ENCODE measurements at places on chromosomes 13 and 19.

DNA sequence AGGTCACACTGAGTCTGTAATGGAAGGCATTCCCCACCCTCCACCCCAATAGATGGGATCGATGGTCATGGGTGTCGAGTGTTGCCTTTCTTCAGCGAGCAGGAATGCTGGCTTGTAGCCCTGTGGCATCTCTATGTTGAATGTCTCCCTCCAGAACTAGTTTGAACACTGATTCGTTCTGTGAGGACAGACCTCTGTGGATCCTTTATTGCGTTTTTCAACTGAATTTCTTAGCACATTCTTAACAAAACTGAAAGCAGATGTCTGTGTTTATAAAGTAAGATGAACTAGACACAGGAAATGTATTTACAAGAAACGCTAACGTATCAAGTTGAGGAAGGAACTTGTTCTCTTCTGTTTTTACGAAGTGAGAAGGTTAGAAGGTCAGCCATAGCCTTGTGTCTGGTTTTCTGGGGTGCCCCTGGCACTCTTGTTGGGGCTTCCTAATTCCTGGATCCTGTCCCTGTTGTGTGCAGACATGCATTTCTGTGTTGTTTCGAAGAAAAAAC, 36.8 kb upstream of the TM9SF2 start:
- DNase-seq = no peak

DNA sequence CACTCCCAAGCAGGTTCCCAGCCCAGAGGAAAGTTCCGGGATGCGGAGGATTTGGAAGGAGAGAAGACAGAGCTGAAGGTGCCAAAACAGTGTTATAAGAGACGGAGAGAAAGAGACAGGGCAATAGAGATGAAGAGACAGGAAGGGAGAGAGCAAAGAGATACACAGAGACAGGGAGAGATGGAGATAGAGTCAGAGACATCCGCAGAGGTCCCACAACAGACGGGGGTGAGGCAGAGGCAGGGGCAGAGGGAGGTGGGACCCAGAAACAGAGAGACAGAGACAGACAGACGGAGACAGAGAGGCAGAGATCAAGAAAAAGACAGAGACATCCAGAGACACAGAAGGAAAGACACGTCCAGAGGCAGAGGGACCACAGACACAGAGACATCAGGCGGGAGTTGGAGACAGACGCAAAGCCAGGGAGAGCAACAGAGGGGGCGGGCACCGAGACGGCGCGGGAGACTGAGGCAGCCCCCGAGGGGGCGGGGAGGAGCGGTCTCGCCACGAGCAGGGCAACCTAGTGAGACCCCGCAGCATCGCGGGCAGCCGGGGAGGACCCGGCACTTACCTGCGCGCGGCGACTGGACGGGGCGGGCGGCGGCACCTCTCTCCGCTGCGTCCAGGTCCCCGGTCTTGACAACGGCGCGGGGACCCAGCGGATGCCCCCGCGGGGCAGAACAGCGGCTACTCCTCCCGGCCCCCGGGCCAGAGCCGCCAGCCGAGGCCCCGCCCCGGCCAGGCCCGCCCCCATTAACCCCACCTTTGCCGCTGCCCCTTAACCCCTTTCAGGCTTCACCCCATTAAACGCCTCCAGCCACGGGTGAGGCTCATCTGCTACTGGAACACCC, at the start of gene GPR4:
GPR4 (minus strand) TSS at position 689 of the 851 bp plus-strand sequence. CDS start 10,346 bp downstream, outside the sequence.
- no peak for DNase-seq

DNA sequence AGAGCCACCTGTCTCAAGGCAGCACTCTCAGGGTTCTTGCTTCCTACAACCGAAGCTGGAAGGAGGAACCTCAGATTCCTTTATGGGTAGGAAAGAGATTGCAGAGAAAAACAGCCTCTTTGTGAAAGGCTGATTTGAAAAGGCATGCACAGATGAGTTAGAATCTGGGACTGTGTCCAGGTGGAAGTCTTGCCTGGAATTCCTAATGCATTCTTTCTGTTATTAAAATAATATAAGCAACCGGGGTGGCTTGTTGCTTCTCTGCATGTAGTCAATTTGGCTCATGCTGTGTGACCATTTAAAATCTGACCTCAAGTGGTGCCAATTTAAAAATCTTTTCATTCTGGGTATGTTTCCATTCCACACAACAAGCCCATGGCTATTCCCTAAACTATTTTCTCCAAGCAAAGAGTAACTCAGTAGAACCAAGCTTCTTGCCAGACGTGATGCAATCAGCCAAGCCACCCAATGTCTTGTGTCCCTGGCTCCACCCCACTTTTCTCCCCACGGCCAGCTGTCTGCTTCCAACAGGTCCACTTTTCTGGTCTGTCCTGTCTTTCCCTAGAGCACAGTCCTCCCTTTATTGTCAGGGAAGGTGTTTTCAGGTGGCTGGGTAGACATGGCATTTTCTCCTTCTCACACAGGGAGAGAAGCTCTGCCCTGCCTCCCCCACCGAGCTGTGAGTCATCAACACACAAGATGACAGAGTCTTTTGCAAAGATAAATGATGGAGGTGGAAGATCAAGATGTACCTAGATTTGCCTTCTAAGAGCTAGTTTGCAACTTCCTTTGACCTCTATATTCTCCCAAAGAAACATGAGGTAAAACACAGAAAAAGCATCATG, 394.3 kb downstream of the FOXO1 start:
- DNase-seq = no peak

- no peak for DNase-seq
Observed at GRCh38 chr13:28552288-28552687, 57.4 kb upstream of the FLT1 start.

DNA sequence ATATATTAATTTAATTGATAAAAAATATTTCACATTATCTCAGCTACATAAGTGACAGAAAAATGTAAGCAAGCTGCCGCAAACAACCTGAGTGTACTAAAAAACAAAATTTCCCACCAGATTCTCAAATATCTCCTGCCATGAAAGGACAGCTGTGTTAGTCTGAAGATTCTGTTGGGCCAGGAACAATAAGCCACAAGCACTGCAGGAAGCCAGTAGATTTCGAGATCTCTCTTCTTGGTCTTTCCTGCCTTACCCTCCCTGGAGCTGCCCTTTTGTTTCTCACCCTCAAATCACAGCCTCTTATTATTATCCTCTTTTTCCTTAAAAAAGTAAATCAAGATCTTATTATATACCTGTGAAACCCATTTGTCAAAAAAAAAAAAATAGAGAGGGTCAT, 165.6 kb downstream of the EFNB2 start:
- DNase-seq = no peak

GRCh38 chr13:62014299-62014698, 598.6 kb upstream of the PCDH20 start:
- no peak for DNase-seq

- no peak for DNase-seq
Observed at GRCh38 chr19:57682226-57682766, 519 bp downstream of the ZNF551 start.

- no peak for DNase-seq
Observed at GRCh38 chr13:100962585-100962984, 288.0 kb upstream of the TMTC4 start.

GRCh38 chr19:35220315-35220921, 8.1 kb downstream of the FAM187B start:
- DNase-seq = no peak

DNA sequence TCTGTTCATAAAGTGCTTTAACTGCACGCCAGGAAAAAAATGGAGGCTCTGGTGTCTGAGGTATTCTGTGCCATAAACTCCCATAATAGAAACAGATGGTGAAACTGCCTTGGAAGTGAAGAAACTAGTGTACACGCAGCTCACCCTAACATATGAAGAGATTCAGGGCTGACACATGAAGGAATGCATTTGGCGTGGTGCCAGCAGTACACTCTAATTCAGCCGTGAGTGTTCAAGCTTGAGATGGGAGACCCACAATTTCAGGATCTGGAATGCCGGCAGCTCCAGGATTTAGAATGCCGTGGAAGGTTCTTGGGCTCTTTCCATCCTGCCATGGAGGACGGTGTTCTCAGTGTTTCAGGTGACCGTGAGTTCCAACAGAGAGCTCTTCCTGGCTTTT, 478.4 kb downstream of the TSHZ3 start:
- no peak for DNase-seq

DNA sequence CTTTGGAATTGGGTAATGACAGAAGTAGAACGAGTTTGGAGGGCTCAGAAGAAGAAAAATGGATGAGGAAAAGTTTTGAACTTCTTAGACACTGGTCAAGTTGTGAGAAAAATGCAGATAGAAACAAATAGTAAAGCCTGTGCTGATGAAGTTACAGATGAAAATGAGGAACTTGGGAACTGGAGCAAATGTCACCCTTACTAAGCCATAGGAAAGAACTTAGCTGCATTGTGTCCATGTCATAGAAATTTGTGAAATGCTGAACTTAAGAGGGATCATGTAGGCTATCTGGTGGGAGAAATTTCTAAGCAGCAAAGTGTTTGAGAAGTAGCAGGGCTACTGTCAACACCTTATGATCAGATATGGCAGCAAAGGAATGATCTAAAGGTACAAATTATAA, 289.2 kb upstream of the PCDH9 start:
- DNase-seq = no peak

- DNase-seq = no peak
Observed at GRCh38 chr13:94860981-94861407, 148.6 kb upstream of the SOX21 start.

DNA sequence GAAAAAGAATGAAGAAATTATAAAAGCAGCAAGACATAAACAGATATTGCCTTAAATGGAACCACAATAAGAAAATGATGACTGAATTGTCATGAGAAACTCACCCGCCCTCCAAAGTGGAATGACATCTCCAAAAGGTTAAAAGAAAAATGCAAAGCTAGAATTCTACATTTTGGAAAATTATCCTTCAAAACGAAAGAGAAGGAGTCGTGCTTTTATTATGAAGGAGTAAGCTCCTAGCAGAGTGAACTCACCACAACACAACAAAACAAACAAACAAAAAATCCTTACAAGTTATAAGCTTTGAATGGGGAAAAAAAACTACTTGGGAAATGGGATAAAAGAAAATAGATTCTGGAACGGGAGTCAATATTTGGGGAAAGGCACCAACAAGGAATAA, 6.7 kb downstream of the SIGLEC14 start:
- DNase-seq = no peak

DNA sequence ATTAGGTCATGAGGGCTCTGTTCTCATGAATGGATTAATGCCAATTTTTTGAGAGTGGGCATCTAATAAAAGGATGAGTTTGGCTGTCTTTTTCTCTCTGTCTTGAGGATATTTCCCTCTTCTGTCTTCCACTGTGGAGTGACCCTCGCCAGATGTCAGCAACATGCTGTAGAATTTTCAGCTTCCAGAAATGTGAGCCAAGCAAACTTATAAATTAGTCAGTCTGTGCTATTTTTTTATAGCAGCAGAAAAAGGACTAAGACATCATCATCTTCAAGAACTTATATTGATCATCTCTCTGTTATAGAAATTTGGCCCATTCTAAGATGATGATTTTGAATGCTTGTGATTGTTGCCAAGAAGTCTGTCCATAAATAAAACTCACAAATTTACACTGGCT, 431.4 kb downstream of the FGF9 start:
- no peak for DNase-seq

GRCh38 chr13:26787961-26788360, 27.4 kb upstream of the GPR12 start:
- DNase-seq = no peak

DNA sequence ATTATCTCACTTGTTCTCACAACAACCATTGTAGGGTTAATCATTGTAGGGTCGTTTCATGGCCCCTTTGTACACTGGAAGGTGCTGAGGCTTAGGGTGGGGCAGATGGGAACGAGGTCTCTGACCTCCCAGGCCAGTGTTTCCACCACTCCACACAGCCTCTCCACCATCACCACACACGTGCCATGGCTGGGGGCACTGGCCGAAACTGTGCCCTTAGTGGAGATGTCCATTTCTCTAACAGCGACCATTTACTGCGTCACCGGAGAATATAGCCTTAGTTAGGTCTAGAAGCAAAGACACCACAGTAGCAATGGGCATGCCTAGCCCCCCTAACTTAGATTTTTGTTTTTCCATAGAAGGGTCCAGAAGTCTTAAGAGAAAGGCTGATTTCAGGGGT, 36.5 kb downstream of the COL4A1 start:
- DNase-seq = no peak

DNA sequence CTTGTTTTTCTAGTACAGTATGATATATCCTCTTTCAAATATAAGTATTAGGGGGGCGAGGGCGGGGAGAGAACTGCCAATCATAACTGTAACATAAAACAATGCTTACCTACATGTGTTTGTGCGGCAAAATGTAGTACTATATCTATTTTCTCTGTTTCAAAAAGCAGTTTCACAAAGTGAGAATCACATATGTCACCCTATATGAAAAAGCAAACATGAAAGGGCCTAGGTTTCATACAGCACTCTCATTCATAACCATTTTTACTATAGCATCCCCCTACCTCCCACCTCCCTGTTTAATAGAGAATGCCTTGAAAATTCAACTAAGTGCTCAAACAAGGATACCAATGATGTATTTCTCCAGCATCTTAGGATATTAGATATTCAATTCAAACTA, 5.2 kb downstream of the TGDS start:
- no peak for DNase-seq

DNA sequence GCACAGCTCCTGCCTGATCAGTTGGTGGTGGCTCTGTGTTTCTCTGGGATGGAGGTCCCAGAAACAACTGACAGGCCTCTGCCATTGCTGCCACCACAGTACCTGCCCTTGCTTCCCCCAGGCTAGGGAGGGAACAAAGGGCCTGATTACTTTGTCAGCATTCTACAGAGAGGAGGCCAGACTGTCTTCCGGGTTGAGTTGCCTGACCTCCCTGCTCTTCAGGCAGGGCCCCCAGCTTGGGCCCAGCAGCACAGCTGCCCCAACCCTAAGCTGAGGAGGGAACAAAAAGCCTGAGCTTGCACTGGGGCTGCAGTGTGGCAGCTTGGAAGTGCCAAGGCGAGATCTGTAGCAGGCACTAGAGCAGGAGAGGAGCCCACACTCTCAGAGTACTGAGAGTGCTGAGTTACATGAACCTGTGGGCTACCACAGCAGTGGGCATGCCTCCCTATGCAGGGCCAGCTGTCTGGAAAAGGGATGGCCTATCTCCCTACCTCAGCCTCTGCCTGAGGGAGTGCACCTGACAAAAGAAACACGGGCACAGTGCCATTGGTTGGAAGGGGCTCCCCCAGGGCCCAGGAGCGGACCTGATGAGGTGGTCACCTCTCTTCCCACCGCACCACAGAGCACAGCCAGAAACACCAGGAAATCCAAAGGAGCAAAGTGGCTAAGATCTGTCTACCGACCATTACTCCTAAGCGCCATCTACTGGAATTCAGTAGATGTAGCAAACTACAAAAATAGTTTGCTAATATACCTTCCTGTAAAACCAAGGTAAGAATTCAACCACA, 24.4 kb downstream of the SLC25A15 start:
- DNase-seq = no peak

DNA sequence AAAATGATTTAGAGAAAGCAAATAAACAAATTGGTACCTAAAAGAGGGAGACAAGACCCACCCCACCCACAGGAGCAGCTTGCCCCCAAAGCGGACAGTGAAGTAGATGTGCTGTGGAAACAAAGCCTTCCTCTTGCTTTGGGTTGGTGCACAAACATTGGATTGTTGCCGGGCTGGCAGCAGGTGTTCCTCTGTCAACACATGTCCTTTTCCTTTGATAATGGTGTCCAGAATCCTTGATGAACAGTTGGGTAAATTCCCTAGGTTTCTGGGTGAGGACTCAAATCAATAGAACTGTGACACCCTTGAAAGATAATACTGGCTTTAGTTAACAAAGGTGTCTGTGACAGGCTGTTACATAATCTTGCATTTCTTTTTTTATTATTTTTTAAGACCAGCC, 311.8 kb downstream of the SPRY2 start:
- no peak for DNase-seq

GRCh38 chr19:46766569-46767317, 20.5 kb upstream of the STRN4 start:
- no peak for DNase-seq

Data from memory B cell (primary cell).